Activated CD4-positive, alpha-beta T cell treated with anti-CD3 and anti-CD28 coated beads, Interleukin-2, amount 50 U/mL, for 4 hours (primary cell): ENCODE measurements at places on chromosomes 13 and 19.

GRCh38 chr13:92483894-92484293 is 742.7 kb upstream of the GPC6 start:
- no peak for DNase-seq

DNA sequence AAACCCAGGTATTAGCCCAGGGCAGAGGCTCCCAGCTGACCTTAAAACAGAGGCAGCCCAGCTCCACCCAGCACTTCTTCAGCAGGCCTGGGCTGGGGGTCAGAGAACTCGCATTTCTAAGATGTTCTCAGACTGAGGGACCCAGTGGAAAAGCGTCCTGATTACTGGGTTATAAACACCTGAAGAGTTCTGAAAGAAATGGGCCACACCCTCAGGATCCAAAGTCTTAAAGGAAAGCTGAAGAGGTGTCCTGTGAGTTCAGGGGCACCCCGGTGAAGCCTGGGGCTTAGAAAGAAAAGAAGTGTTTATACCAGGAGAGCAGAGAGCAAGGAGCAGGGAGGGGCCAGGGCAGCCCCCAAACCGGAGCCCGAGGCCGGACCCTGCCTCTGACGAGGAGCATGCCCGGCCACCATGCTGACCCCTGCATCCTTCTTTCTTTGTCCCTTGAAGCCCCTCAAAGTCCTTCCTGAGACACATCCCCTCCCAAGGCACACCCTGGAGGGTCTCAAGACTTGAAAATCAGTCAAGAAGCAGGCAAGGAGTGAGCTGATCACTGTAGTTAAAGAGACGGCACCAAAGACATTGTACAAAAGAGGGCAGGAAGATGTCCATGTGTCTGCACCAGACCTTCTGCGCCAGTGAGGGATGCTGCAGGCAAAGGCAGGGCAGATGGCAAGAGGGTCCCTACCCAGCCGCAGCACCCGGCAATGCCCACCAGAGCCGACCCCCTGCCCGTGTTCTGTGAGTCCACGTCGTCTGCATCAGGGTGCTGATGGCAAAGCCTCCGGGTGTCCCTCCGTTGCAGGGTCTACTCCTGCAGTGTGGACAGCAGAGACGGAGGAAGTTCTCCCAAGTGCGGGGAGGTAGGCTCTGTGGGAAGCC is 10.6 kb upstream of the RAB20 start:
- no peak for DNase-seq

DNA sequence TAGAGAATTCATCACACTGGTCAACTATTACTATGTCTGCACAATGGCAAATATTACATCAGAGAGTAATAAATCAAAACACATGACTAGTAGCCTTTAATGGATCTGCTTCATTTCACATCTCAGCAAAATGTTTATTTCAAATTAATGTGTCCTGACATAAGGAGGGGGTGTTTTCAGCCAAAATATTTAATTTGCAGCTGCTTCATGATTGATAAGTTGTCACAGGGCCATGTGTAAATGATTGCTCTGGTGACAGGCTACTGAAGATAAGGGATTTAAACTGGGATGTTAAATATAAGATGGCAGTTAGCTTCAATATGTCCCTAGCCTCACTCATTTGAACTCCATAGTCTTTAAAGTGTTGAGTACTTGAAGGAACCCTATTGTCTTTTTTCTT is 303.3 kb downstream of the OXGR1 start:
- DNase-seq = no peak

- no peak for DNase-seq
Observed at GRCh38 chr19:17754634-17755442, 3.6 kb downstream of the FCHO1 start.

DNA sequence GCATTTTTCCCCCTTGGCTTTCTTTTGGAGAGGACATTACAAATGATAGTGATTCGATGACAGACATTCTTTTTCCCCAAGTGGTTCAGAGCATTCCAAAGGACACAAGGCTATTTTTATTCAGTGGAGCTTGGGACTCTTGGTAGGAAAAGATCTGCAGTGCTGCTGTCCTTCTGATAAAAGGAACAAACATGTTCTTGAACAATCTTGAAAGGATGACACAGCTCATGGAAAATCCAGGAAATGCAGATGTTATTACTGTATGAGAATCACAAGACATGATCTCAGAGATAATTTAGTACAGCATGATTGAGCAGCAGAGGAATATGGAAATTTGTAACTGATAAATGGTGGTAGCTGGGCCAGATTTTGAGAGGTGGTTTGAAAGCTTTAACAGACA is 96.2 kb upstream of the RFC3 start:
- DNase-seq = no peak

DNA sequence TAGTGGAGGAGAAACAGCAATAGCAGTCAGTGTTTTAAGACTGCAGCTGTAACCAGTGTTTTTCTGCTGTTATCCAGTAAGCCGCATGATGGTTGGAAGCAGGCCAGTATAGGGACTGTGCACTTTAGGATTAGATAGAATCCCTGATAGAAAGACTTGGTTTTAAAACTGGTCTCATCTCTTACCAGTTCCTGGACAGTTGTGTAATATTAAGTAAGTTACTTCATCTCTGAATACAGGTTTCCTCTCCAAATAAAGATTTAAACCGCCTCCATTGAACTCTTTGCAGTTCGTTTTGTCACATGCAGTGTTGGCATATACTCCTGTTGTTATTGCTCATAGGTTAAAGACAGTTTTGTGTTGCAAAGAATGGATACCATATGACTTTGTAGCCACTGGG is 25.6 kb downstream of the URI1 start:
- DNase-seq = no peak

GRCh38 chr13:68099631-68100030 is 869.5 kb upstream of the PCDH9 start:
- no peak for DNase-seq

GRCh38 chr19:17370026-17370587 is 7.0 kb downstream of the PLVAP start:
- no peak for DNase-seq

DNA sequence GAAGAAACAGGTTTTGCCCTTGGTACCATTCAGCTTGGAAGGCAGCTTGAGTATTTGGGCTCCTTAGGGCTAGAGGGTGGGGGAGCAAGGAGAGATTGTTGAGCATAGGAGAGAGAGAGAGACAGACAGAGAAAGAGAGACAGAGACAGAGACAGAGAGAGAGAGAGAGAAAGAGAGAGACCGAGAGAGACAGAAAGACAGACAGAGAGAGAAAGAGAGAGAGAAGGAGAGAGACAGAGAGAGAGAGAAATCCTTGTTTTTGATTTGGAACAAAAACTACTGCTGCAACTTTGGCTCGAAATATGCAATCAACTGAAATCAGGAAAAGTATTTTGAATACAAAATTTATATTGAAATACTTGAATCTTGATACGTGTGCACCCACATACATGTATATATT is 85.8 kb upstream of the ZNF536 start:
- no peak for DNase-seq

DNA sequence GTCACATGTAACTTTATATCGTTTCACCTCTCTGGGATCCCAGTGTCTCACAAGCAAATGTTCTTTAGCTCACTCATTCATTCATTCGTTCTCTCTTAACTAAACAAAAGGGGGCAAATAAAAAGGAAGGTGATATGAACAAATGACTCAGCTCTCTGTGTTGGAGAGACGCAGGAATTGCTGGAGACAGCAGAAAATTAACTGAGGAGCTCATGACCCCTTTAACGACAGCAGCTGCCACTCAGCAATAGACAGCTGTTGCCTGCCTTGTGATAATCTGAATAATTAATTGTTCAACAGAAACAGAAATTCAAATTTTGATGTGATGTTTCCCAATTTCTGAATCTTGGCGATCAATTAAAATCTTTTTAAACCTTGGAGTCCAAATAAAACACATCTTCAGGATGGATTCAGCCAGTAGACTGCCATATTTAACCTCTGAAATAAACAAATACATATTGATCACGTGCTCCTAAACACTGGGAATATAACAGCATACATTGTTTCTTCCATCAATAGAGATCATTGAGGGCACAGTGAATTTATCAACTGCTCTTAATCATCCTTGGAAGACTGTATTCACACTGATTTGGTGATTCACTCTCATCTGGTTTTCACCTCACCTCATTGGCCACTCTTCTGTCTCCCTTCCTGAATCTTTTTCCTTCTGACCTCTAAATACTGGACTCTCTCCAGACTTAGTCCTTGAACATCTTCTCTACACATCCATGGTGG is 63.3 kb downstream of the MBNL2 start:
- no peak for DNase-seq

GRCh38 chr13:44426461-44426860 is 52.8 kb downstream of the SERP2 start:
- no peak for DNase-seq
